ENCODE measurements at places on chromosomes 4 and X. TPM values are rescaled to one million over a fixed set of nuclear protein-coding genes. Genes with fewer than 3 reads are reported as not detected.

The SLC2A9 gene
- total RNA-seq = 1.2 TPM

The TEX11 gene
- total RNA-seq = not detected

The DKK2 gene
- total RNA-seq = 2.7 TPM

The MAGEA12 gene
- total RNA-seq = 60.6 TPM

The MAGEA10 gene
- total RNA-seq = not detected

The CORIN gene
- not detected for total RNA-seq

The IGSF1 gene
- 1.4 TPM for total RNA-seq

The NEXMIF gene
- total RNA-seq = 0.21 TPM

The FGF13 gene
- total RNA-seq = 4.4 TPM

DNA sequence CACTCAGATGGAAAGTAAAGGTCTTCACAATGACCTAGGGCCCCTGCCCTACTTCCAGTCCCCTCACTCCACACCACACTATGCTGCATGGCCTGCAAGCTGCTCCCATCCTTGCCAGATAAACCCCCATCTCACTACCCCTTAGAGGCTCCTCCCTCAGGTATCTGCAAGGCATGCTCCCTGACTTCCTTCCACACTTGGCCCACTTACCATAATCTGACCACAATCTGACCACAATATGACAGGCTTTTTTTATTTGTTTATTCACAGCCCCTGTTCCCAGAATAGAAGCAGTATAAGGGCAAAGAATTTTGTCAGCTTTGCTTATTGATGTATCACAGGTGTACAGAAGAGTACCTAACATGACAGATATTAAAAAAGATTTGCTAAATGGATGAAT lies 124.7 kb downstream of the CAMK2D start:
- peak; percentile 64 for DNase-seq

DNA sequence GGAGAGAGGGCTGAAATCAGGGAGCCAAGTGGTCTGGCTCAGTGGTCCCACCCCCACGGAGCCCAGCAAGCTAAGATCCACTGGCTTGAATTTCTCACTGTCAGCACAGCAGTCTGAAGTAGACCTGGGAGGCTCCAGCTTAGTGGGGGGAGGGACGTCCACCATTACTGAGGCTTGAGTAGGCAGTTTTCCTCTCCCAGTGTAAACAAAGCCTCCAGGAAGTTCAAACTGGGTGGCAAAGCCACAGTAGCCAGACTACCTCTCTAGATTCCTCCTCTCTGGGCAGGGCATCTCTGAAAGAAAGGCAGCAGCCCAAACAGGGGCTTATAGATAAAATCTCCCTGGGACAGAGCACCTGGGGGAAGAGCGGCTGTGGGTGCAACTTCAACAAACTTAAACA lies 88.1 kb downstream of the NPFFR2 start:
- peak; percentile 1 for DNase-seq

- peak; percentile 70 for DNase-seq
Observed at GRCh38 chr4:86935853-86936733, 1.3 kb downstream of the AFF1 start.

DNA sequence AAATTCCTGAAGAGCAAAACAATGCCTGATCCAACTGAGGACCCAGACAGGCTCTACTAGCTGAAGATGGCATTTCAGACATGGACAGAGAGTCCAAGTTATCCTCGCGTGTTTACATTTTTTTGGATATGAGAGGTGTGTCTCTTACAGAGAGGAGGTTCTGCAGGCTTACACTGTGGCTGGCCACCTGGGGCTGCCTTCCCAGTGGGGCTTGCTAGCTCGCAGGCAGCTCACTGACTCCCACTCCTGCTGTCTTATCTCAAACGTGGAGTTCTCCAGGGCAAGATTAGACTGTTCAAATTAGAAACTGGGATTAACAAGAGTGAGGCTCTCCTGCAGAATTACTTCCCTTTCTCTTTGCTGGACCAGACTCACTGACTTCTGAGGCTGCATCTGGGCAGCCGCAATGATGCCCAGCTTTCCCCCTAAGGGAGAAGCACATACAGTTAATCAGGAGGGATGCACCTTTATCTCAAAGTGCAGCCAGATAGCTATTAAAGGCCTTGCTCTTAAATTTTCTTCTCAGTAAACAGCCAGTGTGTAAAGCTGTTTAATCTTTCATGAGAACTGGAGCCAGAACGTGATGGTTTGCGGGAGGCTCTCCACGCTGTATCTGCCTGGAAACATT lies 123.0 kb downstream of the ENPP6 start:
- DNase-seq = no peak

- no peak for DNase-seq
Observed at GRCh38 chr4:185902654-185903053, 90.7 kb upstream of the SORBS2 start.

DNA sequence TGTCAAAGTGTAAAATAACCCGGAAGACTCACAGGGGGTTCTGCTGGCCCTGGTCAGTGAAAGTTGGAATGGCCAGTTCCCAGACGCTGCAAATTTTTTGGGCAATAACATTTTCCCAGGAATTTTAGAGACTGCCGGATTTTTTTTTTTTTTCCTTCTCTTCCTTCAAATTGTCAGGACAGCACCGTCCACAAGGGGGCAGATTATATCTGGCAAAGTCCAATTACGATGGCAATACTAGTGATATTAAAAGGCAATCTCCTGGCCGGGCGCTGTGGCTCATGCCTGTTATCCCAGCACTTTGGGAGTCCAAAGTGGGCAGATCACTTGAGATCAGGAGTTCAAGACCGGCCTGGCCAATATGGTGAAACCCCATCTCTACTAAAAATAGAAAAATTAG lies 20.5 kb downstream of the SLC25A5 start:
- DNase-seq = peak; percentile 41

DNA sequence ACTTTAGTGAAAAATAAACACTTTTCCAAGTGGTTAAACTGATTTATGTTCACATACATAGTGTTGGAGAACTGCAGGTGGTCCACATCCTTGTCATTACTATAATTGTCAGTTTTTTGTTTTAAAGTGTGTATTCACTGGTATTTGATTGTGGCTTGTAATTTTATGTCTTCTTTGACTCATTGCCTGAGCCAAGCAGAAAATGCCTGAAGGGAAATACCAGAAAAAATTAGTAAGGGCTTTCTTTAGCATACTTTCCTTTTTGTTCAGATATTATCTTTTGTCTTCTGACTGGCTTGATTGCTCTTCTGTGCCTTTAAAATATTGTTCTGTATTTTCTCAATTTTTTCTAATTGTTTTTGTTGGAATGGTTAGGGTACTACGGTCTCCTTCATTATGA lies 981.3 kb downstream of the C4orf33 start:
- DNase-seq = no peak

GRCh38 chr4:1202526-1203011 lies 30.2 kb upstream of the SPON2 start:
- peak; percentile 1 for DNase-seq

- DNase-seq = no peak
Observed at GRCh38 chrX:134073341-134073740, 87.9 kb upstream of the GPC3 start.

DNA sequence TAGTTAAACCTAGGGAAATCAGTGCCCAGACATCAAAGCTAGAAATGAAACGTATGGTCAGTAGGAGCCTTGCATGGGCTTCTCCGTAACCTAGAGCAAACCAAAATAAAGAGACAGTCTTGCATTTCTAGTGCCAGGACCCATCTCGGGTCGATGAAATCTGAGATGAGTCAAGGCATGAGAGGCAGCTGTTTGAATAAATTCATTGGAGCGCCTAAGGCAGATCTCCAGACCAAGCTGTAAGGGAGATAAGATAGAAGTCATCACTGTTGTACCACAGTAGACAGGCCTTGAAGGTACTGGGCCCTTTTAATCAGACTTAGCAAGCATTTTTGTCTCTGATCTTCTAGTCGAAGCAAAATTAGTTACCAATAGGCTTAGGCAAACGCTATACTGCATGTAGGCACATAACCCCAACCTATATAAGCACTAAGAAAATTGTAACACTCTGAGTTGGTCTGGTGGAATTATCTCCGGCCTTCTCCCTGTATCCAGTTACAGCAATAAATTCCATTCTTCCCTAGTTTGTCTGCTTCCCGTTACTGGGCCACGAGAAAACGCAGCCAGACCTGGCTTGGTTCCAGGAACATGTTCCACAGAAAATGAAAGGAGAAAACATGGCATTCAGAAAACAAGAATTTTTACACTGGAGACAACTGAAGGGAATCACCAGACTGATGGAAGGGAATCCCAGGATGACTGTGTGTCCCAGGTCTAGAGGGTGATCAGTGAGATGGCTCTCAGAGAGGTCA lies 21.1 kb upstream of the PAPSS1 start:
- no peak for DNase-seq

- peak; percentile 36 for DNase-seq
Observed at GRCh38 chr4:190019023-190019858, 7.8 kb downstream of the FRG2 start.

GRCh38 chr4:88964450-88964849 lies 92.5 kb downstream of the FAM13A start:
- peak; percentile 37 for DNase-seq

- no peak for DNase-seq
Observed at GRCh38 chr4:146176891-146177290, 1.4 kb downstream of the LSM6 start.

DNA sequence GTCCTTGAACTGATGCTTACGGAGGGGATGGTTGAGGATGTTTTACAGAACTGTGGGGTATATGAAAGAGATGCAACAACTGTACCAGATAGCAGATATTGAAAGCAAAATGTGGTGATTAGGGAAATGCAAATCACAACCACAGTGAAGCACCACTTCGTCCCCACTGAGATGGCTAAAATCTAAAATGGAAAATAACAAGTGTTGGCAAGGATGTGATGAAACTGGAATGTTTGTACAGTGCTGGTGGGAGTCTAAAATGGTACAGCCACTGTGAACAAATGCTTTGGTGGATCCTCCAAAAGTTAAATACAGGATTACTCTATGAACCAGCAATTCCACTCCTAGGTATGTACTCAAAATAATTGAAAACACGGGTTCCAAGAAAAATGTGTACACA lies 22.9 kb downstream of the XG start:
- DNase-seq = no peak

DNA sequence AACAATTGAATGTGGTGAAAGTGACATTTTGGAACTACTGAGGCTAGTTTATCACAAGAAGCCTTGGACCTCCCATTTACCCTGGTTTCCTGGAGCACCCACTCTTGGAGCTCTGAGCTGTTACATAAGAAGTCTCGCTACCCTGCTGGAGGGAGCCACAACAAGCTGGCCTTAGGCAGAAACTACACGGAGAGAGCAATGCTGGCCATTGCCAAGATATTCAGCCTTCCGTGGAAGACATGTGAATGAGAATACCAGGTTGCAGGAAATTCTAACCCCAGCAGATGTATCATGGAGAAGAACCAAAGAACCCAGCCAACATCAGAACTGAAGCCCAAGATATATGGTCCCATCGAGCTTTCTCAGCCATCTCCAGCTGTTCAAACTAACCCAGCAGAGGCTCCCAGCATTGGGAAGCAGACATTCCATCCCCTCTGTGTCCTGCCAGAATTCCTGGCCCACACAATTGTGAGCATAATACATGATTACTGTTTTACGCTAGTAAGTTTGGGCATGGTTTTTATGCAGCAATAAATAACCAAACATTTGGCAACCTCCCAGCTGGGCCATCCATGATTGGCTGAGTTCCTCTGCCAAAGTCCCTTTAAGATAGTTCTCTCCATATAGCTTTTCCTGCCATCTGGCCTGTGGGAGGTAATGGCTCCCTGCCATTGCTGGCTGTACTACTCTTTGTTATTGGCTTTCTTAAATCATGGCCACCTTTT lies 17.9 kb upstream of the PDE5A start:
- no peak for DNase-seq

- DNase-seq = peak; percentile 13
Observed at GRCh38 chrX:133670383-133670782, 255.1 kb upstream of the GPC4 start.

DNA sequence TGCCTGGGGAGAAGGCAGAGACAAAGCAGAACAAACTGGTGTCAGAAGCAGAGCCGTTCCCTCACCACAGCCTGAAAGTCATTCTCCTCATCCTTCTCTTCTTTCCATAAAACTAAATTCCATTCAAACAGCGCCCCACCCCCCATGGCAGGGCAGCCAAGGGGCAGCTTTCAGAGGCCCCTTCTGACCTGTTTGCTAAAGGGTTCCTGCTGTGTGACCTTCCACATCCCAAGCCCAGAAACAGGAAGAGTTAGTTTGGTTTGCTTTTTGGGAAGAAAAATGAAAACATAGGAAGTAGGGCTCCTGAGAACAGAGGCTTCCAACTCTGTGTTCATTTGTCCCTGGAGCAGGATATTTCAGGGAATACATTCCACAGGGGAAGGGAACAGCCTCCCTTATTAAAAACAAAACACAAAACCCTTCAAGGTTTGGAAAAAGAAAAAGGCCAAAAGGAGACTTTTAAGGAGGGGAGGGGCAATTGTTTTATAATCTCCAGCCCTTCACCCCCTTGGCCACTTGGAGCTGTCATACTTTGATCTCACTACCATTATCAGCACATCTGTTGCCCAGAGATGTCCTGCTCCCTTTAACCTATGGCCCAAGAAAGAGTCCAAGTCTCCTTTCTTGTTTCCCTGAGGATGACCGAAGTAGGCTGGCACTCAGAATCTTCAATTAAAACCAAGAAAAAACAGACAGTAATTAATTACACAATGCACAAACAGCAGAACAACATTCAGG lies 25.3 kb downstream of the STARD8 start:
- no peak for DNase-seq

- peak; percentile 28 for DNase-seq
Observed at GRCh38 chr4:1277667-1278665, 11.7 kb upstream of the MAEA start.

DNA sequence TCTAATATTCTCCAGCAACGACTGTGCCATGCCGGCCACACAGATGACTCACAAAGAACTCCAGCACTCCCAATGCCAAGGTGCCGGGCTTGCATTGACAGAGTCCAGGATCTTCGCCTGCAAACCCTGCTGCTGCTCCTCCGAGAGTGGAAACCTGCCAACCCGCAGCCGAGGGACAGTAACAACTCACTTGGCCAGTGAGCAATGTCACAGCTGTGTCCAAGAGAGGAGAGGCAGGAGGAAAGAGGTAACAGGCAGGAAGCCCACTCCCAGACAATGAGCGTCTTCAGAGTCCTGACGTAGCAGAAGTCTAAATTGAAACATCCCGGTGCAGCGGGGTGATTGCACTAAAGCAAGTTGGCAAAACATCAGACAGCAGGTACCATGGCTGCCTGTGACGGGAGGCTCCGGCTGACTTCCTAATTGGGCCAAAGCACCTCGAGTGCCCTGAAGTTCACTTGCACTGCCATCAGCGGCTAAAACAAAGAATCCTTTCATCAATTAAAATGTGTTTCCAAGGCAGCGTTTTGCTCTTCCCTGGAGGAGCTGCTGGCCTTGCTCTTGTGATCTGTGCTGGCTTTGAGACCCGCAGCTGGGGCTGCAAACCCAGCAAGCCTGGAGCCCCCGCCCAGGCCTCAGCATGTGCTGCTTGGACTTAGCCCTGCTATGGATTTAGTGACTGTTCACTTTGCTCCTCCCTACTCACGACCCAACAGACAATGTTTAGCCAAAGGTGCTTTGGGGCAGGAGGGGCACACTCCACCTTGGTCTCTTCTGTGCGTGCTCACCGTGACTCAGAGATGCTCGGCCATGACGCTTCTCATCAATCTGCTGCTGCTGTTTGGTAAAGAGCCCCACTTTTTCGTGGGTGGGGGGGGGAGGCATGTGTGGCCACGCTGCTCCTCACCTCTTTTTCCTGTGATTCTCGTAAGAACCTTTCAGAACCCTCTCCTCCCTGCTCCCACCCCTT lies 36.5 kb downstream of the DCTD start:
- peak; percentile 31 for DNase-seq

All from Daoy (cell line).